ENCODE measurements at places on chromosomes 7 and 10.

DNA sequence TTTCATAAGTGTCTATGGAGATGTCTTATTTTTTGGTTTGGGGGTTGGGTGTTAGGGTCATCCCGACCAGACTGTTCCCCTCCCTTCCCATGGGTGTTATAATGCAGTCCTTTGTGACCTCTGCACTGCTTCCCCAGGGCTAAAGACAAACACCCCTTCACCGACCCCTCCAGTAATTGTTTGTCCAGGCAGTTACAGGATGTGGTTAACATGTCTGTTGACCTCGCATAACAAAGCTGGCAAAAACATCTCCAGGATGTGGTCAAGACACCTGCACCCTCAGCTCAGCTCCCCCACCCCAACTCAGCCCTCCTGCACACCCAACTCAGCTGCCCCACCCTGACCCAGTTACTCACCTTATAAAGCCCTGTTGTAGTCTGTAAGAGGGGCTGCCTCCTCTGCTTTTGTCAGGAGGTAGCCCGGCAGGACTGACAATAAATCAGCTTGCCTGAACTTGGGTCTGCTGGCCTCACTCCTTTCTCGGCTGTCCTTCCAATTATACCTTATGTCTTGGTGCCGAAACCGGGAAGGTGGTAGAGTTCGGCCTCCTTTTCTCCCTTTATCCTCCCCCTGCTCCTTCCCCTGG lies 102.2 kb downstream of the ZNF92 start:
- DNase-seq: no peak

- DNase-seq: no peak
These were observed 17.9 kb downstream of the COPG2 start for GRCh38 chr7:130650611-130651120.

DNA sequence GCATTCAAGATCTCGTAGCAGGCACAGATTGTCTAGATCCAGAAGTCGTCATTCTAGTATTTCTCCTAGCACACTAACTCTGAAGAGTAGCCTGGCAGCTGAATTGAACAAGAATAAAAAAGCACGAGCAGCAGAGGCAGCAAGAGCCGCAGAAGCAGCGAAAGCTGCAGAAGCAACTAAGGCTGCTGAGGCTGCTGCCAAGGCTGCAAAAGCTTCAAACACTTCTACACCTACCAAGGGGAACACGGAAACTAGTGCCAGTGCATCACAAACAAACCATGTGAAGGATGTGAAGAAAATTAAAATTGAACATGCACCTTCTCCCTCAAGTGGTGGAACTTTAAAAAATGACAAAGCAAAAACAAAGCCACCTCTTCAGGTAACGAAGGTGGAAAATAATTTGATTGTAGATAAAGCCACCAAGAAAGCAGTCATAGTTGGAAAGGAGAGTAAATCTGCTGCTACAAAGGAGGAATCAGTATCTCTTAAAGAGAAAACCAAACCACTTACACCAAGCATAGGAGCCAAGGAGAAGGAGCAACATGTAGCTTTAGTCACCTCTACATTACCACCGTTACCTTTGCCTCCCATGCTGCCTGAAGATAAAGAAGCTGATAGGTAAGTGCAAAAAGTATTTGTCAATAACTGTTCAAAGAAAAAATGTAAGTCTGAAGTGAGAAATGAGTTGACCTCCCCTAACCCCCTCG lies 37.7 kb downstream of the CDK13 start:
- no peak for DNase-seq

DNA sequence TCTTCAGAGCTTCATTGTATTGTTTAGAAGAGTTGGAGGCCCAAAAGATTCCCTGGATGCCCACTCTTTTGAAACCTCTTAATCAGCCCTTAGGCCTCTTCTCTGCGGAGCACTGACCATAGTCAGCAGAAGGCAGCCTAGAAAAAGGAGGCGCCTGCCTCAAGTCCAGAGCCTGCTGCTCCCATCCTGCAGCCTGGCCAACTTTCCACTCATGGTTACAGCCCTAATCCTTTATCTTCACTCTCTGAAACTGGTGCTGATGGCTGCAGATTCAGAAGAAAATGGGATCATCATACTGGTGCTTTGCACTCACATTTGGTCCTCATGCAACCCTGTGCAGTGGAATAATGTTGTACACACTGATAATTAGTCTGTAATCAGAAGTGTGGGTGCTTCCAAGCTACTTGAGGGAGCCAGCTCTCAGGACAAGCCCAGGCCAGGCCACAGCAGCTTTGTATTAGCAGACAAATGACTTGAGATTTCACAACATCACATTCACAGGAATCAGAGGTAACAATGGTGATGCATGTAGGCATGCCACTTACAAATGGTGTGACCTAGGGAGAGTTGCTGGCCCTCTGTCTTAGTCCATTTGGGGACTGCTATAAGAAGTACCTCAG lies 272.9 kb downstream of the GALNT17 start:
- DNase-seq: no peak

- DNase-seq: no peak
These were observed 25.9 kb downstream of the ABRAXAS2 start for GRCh38 chr10:124827474-124827873.

DNA sequence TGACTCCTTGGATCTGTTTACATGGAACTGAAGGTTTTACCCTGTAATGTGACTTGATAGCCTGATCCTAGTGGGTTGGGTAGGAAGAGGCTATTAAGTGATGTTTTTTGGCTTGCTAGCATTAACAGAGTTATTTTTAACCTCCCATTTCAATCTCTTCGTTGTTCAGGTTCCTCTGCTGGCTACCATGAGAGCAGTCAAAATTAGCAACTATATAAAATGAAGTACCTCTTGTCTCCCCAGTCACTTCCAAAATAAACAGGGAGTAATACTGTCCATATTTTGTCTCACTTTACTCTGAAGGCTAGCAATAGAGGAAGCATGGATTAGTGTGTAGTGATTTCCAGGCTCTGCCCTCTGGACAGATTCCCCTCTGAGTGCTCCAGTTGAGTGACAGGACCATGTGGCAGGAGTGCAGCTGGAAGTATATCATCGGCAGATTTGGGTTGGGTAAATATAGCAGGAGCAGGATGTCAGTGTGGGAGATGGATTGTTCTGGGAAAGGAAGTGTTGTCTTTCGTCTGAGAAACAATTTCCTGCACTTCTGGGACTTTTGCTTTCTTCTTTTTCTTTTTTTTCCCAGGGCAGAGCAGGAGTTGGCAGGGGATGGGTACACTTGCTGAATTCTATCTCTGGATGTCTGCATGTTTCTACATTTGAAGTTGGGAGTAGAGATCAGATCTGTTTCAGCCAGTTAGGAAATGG lies 35.2 kb downstream of the GBF1 start:
- no peak for DNase-seq

DNA sequence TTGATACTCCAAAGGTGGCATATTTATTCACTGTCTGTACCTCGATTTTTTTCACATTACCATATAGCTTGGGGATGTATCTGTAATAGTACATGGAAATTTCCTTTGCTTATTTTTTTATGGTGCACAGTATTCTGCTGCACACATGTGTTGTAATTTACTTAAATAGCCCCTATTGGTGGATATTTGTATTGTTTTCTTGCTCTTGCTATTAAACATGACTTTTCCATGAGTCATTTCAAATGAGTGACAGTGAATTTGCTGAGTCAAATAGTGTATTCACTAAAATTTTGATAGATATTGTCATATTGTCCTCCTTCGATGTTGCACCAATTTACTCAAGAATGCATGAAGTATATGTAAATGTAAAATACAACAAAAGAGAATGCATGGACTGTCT lies 122.7 kb upstream of the STEAP4 start:
- no peak for DNase-seq

- no peak for DNase-seq
These were observed 139.5 kb upstream of the CHRM2 start for GRCh38 chr7:136728945-136729344.

All from amniotic stem cell (primary cell).